ENCODE measurements at places on chromosomes 2 and 18.

- no peak for DNase-seq
Observed at GRCh38 chr2:232415138-232415690, 8.6 kb downstream of the ALPG start.

- no peak for DNase-seq
Observed at GRCh38 chr2:102145934-102146333, 3.4 kb downstream of the IL1R1 start.

- no peak for DNase-seq
Observed at GRCh38 chr2:162030363-162031190, 43.4 kb downstream of the DPP4 start.

DNA sequence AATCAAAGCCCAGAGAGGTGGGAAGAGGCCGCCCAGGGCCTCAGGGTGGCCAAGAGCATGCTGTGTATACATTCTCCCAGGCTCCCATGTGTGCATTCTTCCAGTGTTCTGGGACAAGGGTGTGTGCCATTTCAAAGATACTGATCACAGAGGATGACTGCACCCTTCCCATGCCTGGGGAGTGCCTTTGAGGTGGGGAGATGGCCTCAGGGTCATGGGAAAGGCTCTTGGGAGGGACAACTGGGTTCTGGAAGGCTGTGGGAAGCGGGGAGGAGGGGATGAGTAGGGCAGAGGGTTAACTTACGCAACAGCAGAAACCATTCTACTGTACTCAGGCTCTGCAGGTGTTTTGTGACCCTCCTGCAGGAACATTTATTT lies 40.9 kb downstream of the KLHL29 start:
- no peak for DNase-seq

GRCh38 chr2:238438856-238439849 lies 12.4 kb downstream of the ASB1 start:
- no peak for DNase-seq

DNA sequence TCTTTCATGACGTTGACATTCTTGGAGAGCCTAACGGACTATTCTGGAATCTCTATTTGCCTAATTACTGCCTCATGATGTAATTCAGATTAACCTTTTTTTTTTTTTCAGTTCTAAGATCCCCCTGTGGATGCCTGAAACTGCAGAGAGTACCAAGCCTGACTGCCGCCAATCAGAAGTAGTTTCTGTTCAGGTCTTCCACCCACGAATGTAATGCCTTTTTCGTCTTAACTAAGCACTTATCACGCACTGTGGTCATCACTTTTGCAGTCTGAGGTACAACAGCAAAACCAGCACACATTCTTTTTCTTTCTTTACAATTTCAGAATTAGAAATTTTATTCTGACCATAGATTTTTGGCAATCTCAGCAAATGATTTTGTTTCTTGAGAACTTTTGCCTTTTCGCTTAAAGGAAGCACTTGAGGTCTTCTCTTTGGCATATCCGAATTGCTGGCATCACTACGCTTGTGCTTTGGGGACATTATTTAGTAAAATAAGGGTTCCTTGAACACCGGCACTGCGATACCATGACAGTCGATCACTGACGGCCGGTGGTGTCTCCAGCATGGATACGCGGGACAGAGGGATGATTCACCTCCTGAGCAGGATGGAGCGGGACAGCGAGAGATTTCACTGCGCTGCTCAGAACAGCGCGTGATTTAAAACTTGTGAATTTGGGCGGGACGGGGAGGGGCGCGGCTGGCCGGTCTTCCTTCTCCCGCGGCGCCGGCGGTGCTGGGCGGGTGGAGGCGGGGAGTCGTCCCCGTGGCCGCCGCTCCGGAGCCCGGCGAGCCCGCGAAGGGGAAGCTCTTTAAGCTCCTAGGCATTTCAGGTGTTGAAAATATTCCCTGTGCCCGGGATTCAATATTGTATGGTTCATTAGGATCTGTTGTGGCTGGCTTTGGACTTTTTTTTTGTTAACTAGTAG lies 32.0 kb upstream of the GPR55 start:
- no peak for DNase-seq

GRCh38 chr2:181949047-181949446 lies 36.6 kb upstream of the PPP1R1C start:
- DNase-seq: no peak

DNA sequence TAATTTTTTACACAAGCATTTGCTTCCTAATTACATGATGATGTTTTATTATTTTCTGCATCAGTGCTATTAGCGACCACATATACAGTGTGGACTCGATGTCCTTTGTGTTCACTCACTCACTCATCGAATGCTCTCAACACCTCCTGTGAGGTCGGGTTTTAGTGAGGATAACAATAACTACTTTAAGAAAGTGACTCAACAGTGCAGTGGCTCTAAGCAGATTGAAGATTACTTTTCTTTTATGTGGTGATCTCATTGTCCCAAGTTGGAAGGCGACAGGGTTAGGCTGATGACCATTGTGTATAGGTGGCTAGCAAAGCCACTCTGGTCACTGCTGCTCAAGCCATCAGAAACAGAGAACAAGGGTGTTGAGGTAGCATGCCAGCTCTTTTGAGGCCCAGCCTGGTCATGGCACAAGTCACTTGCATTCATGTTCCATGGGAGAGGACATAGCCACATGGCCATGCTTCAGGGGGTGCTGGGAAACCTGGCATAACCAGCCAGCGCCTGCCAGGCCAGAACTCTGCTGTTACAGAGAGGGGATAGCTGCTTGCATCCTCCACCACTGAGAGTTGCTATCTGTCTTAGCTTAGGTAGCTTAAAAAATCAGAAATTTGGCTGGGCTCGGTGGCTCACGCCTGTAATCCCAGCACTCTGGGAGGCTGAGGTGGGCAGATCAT lies 60.4 kb downstream of the PDCL3 start:
- no peak for DNase-seq

GRCh38 chr2:23926290-23926749 lies 603 bp downstream of the ATAD2B start:
- DNase-seq: no peak

DNA sequence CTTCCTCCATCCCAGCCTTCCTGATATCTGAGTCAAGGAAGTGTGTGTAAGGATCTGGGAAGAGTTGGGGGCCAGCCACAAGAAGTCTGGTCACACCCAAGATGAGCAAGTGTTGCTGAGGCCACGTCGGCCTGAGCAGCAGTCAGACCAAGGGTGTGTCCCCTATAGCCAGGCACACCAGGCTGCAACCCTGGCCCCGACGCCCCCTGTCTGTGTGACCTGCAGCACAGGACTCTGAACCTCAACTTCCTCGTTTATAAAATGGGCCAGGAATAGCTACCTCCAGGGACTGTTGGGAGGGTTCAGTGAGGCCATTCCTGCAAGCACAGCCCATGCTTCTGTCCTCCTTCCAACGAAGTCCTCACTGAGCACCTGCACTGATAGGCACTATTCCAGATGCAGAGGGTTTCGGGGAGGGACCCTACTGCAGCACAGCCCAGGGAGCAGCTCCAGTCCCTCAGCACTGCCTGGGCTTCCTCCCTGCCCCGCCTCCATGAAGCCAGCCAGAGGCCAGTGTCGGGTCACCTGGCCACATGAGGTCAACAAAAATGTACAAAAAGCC lies 13.3 kb downstream of the LIMS2 start:
- DNase-seq: no peak

DNA sequence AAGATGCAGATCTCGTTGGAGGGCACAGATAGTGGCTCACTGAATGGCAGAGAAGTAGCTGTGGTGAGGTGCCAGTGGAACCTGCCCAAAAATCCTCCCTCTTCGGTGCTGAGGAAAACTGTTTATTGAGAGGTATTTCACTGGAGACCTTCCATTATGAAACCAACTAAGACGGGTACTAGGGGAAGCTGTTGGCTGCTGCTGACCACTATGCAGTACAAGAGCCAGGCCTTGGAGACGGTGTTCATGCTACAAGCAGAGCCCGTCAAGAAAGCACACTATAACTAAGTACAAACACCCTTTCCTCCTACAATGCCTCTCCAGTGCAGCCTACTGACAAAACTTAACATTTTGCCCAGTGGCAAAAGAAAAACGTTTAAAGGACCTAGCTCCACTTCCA lies 4.6 kb downstream of the ARL5A start:
- no peak for DNase-seq

- DNase-seq: no peak
Observed at GRCh38 chr2:113996671-113997594, 107.0 kb downstream of the ACTR3 start.

DNA sequence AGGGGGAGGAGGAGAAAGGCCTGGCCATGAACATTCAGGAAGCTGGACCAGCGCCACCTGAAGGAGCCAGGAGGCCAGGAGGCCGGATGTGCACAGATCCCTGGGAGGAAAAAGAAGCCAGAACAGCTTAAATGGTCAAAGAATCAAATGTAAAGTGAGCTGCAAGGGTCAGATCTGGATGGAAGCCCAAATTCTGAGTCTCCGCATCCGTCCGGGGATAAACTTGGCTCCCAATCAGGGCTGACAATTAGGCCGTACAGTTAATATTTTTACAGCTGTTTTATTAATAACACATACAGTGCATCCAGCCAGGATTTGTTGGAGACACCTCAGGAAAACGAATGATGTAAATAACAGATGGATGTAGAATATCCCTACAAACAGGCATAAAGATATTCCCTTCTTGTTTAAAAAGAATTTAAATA lies 495.1 kb upstream of the TCF4 start:
- no peak for DNase-seq
